ENCODE measurements at places on chromosomes 2 and 18.

DNA sequence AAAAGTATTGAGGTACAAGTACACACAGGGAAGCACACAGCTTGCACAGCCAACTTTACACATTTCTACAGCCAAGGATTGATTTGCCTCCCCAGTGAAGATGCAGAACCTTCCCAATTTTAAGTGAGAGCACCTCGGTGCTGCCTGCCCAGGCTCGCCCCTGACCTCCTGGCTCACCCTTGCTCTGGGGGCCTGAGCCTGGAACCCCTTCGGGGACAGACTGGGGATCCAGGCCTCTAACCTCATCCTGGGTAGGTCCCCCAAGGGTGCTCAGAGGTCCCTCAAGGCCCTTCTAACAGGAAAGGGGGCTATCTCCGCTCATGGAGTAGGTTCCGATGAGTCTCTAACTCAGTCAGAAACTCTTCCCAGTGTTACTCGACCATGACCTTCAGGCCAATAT lies 53.1 kb downstream of the BCL2L11 start:
- no peak for DNase-seq

DNA sequence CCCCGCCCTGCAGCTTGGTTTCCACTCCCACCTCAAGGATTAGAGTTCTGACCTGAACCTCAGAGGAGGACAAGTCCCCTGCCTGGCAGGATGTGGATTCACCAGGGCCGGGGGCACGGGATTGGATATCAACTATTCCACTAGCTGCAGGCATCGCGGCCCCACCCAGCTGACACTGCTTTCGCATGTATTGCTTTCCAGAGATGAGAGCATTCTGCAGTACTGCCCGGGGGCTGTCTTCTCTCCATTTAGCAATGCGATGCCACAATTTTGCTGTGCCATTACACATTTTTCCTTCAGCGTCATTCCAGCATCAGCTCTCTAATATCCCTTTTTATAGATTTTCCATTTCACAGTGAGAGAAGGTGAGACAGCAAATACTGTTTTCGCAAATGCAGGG lies 42.0 kb downstream of the CTIF start:
- DNase-seq, result peak; percentile 54

DNA sequence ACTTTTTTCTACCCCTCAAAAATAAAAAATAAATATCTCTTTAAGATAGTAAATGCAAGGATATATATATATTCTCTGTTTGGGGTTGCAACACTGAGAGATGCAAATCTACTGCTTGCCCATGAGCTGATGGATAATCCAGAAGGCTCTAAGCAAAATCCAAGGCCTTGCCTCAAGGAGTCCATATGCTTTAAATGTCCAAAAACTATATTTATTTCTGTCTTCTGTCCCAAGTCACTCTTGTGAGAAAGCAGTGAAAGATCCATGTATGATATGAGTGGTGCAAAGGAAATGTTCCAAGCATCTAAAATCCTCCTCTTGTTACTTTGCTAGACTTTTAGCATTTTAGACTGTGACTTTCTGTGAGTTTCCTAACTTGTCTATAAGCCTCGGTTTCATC lies 92.9 kb upstream of the RNF152 start:
- no peak for DNase-seq

- peak; percentile 35 for DNase-seq
Measured at GRCh38 chr2:221529943-221530652, 42.0 kb downstream of the EPHA4 start.

DNA sequence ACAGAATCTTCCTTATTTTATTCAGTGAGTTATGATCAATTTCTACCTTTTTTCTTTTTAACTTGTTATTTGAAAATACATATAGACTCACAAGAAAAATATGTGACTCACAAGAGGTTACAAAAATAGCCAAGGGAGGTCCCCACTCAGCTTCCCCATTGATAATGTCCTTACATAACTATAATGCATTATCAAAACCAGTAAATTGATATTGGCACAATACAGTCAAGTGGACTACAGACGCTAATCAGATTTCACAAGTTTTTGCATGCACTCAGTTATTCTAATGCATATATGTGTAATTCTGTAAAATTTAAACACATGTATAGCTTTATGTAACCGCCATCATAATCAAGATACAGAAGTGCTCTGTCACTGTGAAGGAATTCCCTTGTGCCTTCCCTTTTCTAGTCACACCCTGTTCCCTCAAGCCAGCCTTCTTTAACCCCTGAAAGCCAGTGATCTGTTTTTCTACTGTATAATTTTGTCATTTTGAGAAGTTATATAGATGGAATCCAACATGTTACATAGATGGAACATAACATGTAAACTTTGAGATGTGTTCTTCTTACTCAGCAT lies 118.4 kb downstream of the ALMS1 start:
- no peak for DNase-seq

GRCh38 chr2:226211439-226211838 lies 588.2 kb downstream of the IRS1 start:
- peak; percentile 51 for DNase-seq

GRCh38 chr2:169818241-169818640 lies 6.5 kb downstream of the METTL5 start:
- no peak for DNase-seq

GRCh38 chr18:2606335-2606734 lies 35.0 kb downstream of the NDC80 start:
- no peak for DNase-seq

GRCh38 chr2:164677733-164678132 lies 56.5 kb upstream of the GRB14 start:
- no peak for DNase-seq

GRCh38 chr2:106314444-106314843 lies 120.3 kb upstream of the UXS1 start:
- DNase-seq, result no peak

- DNase-seq, result no peak
Measured at GRCh38 chr2:226399006-226399405, 400.6 kb downstream of the IRS1 start.

DNA sequence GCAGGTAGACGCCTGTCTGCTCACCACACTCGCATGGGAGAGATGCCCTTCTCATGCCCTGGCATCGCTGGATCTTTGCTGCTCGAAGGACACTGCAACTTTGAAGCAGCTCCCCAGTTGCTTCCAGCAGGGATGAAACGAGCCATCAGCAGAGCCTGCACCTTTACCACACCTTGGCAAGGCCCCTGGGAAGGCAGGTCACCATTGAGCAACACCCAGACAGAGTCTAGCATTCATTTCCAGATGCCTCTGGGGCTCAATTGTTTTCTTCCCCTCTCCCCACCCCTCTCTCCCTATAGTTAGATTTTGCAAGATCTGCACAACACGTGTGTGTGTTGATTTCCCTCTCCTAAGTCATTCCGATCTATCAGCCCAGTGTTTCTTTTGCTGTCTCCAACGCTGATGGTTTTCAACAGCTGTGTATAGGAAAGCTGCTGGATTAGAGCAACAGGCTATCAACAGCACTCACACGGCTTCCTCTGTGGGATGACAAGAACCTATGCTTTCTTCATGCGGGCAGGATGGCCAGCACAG lies 25.6 kb upstream of the INHBB start:
- DNase-seq, result peak; percentile 30

GRCh38 chr2:159849160-159849813 lies 51.3 kb upstream of the CD302 start:
- no peak for DNase-seq

DNA sequence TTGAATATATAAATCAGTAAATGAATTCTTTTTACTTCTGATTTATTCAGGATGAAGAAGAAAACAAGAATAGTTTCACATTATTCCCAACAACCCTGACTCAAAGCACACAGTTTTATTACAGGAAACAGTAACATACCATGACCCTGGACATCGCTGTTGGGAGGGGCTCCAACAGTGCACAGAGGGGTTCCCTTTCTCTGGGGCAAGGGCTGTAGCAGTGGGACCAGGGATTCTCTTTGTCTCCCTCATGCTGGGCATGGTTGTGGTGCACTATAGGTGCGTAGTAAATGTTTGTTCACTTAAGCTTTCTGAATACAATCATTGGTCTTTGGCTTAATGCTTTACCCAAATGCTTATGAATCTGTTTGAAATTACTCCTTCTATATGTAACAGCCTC lies 189.4 kb downstream of the BCL2 start:
- DNase-seq, result no peak

GRCh38 chr18:7822435-7823331 lies 255.6 kb downstream of the PTPRM start:
- peak; percentile 71 for DNase-seq

DNA sequence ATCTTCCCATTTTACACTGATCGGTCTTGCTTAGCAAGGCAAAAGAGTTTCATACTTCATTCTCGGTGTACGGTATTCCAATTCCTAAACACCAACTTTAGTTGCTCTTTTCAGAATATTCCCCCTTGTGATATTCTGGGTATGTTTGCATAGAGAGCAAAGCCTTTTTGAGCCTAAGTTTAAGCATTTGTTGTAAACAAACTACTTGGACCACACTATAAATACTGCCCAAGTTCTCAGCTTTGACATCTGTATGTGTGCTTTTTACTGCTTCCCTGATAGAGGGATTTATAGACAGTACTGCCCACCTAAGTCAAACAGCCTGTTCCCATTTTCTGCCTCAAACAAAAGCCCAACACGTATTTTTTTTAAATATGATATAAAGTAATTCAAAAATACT lies 36.9 kb downstream of the CCBE1 start:
- no peak for DNase-seq

GRCh38 chr2:204015118-204015843 lies 78.7 kb downstream of the ICOS start:
- DNase-seq, result no peak

GRCh38 chr2:101748000-101748399 lies 50.5 kb downstream of the MAP4K4 start:
- no peak for DNase-seq

- peak; percentile 82 for DNase-seq
Measured at GRCh38 chr2:224982910-224983711, 59.2 kb downstream of the DOCK10 start.

All from eye (tissue), 1 donor.